ENCODE measurements at places on chromosomes 11 and 22. TPM values are rescaled to one million over a fixed set of nuclear protein-coding genes. Genes with fewer than 3 reads are reported as not detected.

The PHLDA2 gene
- total RNA-seq = 5.0 TPM

The SLC22A12 gene
- not detected for total RNA-seq

The TRIM64 gene
- not detected for total RNA-seq

The LRRC75B gene
- 7.1 TPM for total RNA-seq

The HORMAD2 gene
- not detected for total RNA-seq

The MS4A4A gene
- not detected for total RNA-seq

The INS gene
- not detected for total RNA-seq

The IL17RA gene
- 5.4 TPM for total RNA-seq

The CALCB gene
- not detected for total RNA-seq

The ARVCF gene
- 8.6 TPM for total RNA-seq

The TMEM45B gene
- total RNA-seq = not detected

The RTN4R gene
- total RNA-seq = 0.97 TPM

The OR4D5 gene
- not detected for total RNA-seq

The RGL4 gene
- total RNA-seq = not detected

The RNF121 gene
- 53.7 TPM for total RNA-seq

The MS4A3 gene
- total RNA-seq = not detected

The PLEKHB1 gene
- total RNA-seq = 1.2 TPM

The SLC6A5 gene
- total RNA-seq = not detected

The SMTNL1 gene
- total RNA-seq = not detected

The KRTAP5-10 gene
- total RNA-seq = not detected

The HIC2 gene
- total RNA-seq = 2.4 TPM

The MFRP gene
- not detected for total RNA-seq

The NCAPH2 gene
- total RNA-seq = 22.1 TPM

The NEU3 gene
- total RNA-seq = 7.5 TPM

The FAM111B gene
- 0.89 TPM for total RNA-seq

The CYB5R2 gene
- total RNA-seq = 3.7 TPM

The PDHX gene
- total RNA-seq = 68.6 TPM

The LGR4 gene
- total RNA-seq = 25.2 TPM

The LRP4 gene
- total RNA-seq = 12.5 TPM

The PLA2G3 gene
- 0.23 TPM for total RNA-seq

The UFD1 gene
- total RNA-seq = 49.0 TPM

The KRTAP5-8 gene
- total RNA-seq = not detected

The CPT1A gene
- 28.0 TPM for total RNA-seq

The OR51E2 gene
- total RNA-seq = 0.59 TPM

The IGSF22 gene
- total RNA-seq = not detected

The CWC15 gene
- total RNA-seq = 46.3 TPM

The CACNA1I gene
- 0.05 TPM for total RNA-seq

The MS4A15 gene
- total RNA-seq = not detected

The TTC17 gene
- 90.0 TPM for total RNA-seq

The PDE2A gene
- total RNA-seq = 1.3 TPM
